ENCODE measurements at places on chromosomes 1 and 21.

DNA sequence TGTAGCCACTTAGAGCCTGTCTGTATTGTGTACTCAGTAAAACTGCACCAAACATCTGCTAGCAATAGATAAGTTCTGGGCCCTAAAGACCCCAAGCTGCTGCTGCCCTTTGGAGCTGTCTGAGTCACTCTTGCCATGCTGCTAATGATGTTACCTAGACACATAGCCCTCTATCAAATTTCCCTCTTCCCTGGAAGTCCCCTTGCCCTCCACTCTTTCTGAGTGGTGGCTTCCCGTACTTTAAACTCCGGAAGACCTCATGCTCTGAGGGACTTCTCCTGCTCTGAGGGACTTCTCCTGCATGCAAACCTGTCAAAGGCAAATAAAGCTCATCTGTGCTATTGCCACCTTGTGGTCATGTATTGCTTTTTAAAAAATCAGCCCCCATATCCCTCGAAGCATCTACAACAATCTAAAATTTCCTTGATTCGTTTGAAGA, 34.0 kb downstream of the FH start:
- DNase-seq = peak; percentile 12

DNA sequence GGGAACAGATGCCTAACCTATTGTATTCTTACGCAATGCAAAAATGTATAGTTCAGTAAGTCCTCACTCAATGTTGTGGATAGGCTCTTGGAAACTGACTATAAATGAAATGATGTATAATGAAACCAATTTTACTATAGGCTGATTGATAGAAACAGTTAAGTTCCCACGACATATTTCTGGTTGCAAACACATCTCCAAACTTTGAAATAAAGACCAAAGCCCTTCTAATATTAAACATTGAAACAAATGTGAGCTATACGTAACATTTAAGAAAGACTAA, 29.1 kb downstream of the MAP3K21 start:
- no peak for DNase-seq

DNA sequence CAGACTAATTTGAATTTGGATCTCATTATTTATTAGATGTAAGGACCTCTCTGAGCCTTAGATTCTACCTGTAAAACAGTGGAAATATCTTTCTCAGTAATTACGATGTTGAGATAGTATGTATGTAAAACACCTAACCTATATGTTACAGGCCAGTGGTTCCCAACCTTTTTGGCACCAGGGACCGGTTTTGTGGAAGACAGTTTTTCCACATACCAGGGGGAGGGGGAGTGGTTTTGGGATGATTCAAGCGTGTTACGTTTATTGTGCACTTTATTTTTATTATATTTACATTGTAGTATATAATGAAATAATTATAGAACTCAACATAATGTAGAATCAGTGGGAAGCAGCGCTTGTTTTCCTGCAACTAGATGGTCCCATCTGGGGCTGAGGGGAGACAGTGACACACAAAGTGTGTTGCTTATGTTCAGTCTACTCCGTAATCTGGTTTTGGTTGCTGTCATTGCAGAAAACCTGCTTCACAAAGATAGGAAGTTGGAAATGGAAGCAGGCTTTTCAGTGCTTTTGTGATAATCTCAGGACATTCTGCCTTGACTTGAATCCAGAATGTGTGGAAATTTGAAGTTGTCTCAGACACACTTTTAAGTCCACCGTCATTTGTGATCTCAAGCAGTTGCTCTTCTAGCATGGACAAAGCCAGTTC, 12.8 kb downstream of the XPR1 start:
- DNase-seq = no peak

DNA sequence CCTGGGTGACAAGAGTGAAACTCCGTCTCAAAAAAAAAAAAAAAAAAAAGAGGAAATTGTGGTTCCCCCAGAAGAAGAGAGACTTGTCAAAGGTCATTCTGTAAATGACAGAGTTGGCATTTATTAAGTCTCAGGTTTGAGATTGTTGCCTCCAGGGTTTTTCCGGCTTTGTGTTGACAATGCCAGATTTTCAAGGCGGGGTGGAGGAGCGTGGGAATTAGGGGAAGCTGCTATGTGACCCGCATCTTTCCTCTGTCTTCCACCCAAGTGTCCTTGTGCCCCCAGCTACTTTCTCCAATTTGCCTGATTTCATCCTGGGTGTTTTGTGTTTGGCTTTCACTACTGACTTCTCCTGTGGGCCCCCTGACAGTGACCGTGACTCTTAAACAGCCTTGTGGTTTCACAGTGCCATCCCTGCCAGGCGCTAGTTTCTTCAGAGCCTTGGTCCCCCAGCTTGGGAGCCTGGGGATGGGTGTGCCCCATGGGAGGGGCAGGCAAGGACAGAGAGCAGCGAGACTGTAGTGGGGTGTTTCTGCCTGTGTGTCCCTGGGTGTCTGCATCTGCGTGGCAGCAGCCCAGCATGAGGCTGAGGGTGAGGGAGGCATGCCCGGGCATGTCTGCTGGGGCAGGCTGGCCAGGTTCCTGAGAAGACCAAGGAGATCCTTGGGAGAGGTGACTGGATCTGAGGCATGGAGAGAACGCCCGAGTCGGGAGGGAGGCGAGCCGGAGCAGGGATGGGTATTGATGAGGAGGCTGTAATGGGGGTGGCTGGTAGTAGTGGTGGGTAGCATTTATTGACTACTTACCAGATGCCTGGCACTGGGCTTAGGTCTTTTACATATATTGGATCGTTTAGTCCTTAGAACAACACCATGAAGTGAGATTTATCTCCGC, 46.3 kb downstream of the IER5 start:
- DNase-seq = peak; percentile 64

DNA sequence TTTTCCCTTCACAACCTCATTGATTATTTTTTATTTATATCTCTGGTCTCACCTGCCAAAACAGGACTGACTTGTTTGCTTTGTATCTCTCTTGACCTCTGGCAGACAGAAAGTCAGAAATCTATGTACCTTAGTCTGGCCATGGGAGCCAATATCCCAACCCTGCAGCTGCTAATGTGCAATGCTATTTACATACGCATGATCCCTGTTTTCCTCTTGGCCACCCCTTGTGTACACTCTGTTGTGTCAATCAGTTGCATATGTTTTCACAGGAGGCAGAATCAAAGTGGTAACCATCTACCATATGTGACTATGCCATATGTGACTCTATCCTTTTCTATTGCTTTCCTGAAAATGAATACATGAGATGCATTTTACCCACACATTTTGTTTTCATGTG, 688.8 kb downstream of the PLA2G4A start:
- no peak for DNase-seq

- peak; percentile 91 for DNase-seq
Observed at GRCh38 chr1:15678578-15678977, 5.5 kb upstream of the PLEKHM2 start.

- DNase-seq = no peak
Observed at GRCh38 chr1:171212607-171213351, 27.7 kb downstream of the FMO2 start.

- DNase-seq = no peak
Observed at GRCh38 chr1:236144033-236144432, 1.7 kb downstream of the GPR137B start.

DNA sequence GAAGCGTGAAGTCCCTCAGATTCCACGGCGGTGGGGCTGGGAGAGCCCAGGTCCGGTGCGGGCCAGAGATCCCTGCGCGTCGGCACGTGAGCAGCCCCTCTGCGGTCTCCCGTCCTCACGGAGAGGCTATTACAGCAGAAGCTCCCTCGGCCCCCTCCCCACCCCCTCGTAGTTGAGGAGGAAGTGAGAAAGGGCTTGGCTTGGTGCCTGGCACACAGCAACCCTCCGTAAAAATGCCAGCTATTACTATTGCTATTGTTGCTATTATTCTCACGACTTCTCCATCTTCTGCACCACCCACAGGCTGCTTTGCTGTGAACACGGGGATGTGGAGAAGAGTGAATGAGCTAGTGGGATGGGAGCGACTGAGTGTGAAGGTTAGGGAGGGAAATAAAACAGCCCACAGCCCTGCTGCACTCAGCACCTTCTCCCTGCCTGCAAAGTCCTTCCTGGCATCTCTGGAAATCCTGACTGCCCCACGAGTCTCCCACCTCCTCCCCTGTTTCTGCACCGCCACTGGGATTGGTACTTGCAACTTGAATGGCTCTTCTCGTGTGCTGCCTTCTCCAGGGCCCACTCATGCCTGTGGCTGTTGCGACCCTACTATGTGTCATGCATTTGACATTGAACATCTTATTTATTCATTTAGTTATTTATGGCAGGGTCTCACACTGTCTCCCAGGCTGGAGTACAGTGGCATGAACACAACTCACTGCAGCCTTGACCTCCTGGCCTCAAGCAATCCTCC, 26.6 kb downstream of the ZBTB18 start:
- no peak for DNase-seq

- no peak for DNase-seq
Observed at GRCh38 chr1:229885568-229886495, 181.2 kb upstream of the GALNT2 start.

GRCh38 chr1:56908619-56909221, 54.1 kb downstream of the C8A start:
- DNase-seq = peak; percentile 86

DNA sequence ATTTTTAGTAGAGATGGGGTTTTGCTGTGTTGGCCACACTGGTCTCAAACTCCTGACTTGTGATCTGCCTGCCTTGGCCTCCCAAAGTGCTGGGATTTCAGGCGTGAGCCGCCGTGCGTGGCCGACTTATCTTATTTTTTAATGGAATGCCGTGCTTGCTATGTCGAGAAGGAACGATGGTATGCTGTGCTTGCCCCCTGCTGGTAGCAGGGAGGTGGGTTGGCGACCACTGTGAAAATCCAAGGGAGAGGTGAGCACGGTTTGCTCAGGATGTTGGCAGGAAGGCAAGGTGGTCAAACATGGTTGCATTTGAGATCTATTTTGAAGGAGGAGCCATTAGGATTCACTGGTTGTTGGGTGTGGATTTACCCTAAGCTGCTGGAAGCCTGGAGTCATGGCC, 45.8 kb upstream of the RCC2 start:
- DNase-seq = no peak

DNA sequence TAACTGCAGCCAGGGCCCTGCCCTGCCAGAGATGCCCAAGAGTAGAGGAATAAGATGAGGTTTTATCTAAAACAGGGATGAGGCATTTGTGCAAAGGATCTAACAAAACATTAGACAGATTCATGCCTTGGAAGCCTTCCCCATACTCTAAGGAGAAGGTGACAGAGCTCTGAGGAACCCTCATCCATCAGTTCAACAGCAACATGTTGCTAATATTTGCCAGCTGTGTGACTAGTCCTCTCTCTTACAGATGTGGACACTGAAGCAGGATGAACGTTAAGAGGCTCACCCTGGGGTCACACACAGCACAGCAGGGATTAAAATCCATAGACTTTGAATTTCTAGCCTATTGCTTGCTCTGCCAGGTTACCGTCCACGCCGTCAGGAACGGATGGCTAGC, 99.0 kb downstream of the ZBTB18 start:
- DNase-seq = peak; percentile 46

GRCh38 chr1:212710566-212710965, 10.9 kb upstream of the BATF3 start:
- no peak for DNase-seq

DNA sequence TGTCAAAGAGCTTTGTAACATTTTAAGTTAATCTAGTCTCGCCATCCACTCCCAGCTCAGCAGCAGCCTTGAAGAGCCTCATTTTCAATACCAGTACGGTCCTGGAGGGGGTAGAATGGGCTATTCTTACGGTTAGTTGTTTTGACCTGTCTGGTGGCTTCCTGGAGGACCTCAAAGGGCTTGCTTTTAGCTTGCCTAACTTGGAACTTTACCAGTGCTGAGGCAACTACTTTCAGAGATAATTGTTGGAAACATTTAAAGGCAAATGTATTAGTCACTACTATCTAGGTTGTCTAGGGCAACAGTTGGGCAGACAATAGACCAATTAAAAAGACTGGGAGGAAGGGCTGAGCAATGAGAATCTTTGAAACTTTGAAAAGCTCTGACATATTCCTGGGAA, 56.0 kb downstream of the TTLL7 start:
- peak; percentile 37 for DNase-seq
